Mesenchymal stem cell (in vitro differentiated cells and primary cell): ENCODE measurements at places on chromosomes 11 and 22.
A peak's percentile ranks its signal among the peaks of the same experiment; 100 is the strongest.

DNA sequence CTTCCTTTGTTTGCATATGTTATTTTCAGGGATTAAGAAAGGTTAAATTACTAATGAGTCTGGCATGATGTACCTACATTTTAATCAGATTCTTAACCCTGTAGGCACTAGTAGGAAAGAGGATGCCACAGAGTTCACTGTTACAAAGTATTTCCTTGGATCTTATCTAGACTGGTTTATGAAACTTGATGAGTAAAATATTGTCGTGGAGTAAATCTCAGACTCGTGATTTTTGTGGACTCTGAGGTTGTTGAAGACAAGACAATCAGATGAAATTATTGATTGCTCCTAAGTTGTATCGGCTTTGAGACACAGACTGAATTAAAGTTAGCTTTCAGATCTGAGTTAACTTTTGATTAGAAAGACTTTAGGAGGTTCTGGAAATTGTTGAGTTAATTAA, 6.0 kb downstream of the KMT2A start:
- DNase-seq, result no peak

DNA sequence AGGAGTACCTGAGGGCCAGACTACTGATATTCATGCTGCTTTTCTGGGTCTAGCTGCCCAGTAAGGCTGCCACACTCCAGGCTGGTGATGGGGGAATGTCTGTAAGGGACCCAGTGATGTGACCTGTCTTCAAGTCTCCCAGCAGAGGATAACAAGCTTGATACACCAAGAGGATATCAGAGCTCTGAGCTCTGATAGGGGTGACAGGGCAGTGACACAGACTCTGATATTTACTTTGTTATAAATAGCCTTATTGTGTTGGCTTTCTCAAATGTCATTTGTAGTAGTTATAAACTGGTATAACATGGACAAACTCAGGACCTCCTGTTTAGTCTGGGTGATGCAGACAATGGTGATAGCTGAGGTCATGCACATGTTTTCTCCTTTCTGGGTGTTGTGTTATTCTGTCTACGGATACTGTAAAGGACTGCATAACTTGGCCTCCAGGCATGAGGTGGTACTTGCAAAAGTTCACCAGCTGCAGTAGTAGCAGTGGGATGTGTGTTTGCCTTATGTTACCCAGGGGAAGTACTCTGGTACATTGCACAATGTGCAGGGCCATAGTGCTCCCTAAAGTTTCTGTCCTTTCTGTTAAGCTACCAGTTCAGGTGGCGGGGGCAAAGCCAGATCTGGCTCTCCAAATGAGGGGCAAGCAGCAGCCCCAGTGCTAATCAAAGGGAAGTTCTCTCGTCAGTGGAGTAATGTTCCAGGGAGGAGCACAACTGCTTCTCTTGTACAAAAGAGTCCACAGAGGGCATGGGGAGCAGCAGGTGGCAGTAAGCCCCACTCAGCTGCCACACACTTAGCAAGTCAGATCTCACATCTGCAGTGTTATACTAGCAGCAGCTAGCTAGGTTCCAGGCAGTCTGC, 812.2 kb downstream of the JRKL start:
- no peak for DNase-seq

- DNase-seq, result no peak
Observed at GRCh38 chr22:47049078-47049624, 286.7 kb downstream of the TBC1D22A start.

DNA sequence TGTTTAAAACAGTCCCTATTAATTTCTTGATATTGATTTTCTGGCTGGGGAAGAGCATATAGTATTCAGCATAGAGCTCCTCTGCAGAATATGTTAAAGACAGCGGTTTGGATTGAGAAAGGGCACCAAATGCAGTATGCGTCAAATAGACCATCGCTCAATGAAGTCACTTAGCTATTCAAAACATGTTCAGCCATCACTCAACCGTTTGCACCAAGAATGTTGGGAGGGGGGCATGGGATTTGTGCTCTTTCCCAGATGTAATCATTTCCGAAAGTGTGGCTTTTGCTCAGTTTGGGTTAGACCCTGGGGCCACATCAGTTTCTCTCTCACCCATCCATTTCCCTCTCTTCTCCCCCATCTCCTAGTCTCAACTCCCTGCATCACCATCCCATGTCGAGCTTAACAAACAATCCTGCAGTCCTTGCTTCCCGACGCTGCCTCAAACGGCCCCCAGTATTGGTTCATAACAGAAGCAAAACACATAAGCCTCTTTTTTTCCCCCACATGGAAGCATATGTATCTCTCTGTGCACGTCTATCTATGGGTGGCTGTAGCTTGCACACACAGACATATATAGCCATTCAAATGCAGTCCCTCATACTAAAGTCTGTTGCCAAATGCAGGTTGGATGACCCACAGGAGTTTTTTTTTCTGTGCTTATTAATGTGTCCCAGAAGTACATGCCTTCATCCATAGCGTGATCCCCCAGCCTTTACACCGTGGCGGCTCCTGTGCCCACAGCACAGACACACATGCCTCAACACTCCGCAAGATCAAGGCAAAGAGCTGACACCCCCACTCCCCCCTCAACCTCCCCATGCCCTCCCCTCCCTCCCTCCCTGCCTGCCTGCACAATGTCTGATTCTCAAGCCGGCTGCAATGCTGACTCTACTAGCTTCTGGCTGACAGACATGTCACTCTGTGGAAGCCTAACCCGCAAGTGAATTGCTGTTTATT, 2.6 kb downstream of the CACNG2 start:
- no peak for DNase-seq

GRCh38 chr11:66710384-66710930, 18.6 kb downstream of the SPTBN2 start:
- no peak for DNase-seq

- peak; percentile 81 for DNase-seq
Observed at GRCh38 chr11:58900479-58901420, 38.5 kb upstream of the GLYATL1 start.

- no peak for DNase-seq
Observed at GRCh38 chr11:90237004-90237403, 14.2 kb upstream of the CHORDC1 start.
